Activated CD4-positive, alpha-beta T cell treated with anti-CD3 and anti-CD28 coated beads for 36 hours (primary cell): ENCODE measurements at places on chromosomes 5 and 9. TPM values are rescaled to one million over a fixed set of nuclear protein-coding genes. Genes with fewer than 3 reads are reported as not detected.

DNA sequence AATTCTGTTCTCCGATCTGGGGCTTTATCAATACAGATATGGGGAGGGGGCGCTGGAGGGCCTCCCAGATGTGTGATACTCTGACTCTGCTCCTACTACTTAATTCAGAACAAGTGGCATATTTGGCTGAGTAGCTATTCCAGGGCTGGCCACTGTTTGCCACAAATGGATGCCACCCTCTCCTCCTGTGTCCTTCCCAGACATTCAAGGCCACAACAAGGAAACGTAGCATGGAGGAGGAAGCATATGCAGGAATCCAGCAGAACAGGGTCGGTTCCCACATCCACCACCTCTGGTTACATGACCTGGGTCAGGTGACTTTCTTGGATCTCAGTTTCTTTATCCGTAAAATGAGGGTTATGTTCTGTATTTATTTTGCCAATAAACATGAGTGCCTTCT is 131.0 kb downstream of the GOLPH3 start:
- DNase-seq: no peak

GRCh38 chr9:21252721-21253547 is 13.1 kb upstream of the IFNA14 start:
- peak; percentile 30 for DNase-seq

DNA sequence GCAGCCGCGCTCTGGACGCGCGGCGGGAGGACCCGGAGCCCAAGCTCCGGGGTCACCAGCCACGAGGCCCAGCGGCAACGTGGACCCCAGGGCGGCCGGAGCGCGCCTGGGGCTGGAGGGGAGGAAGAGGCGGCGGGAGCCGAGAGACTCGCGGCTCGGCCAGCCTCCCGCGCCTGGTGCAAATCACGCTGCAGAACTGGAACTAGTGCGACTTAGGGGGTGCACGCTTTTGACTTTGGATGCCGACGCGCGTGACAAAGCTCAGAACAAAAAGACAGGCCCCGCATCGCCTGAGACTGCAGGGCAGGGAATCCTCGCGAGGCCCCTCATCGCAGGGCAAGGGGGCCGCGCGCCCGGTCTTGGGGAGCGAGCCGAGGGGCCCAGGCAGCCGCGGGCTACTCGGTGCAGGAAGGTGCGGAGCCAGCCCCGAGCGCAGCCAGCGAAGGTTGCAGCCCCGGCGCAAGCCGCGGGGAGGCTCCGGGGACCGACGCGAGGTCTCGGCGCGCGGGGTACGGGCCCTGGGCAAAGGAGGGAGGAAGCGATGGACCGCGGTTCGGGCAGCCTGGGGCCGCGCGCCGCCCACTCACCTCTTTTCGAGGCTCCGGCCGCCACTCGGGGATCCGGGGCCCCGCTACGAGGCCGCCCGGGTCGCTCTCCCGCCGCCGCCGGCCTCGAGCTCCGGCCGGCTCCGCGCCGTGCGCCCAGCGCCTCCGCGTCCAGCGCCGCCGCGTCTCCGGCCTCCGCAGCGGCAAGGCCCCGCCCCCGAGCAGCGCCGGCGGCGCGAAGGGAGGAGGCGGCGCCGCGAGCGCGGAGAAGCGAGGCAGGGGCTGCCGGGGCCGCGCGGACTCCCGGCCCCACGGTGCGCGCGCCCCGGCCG is at the start of gene GOLM1:
Gene GOLM1 (minus strand): TSS at position 735 of the 877 bp plus-strand sequence. CDS start 20,238 bp downstream, outside the sequence.
- DNase-seq: peak; percentile 61

- no peak for DNase-seq
Measured at GRCh38 chr5:1838013-1838412, 36.8 kb downstream of the NDUFS6 start.

DNA sequence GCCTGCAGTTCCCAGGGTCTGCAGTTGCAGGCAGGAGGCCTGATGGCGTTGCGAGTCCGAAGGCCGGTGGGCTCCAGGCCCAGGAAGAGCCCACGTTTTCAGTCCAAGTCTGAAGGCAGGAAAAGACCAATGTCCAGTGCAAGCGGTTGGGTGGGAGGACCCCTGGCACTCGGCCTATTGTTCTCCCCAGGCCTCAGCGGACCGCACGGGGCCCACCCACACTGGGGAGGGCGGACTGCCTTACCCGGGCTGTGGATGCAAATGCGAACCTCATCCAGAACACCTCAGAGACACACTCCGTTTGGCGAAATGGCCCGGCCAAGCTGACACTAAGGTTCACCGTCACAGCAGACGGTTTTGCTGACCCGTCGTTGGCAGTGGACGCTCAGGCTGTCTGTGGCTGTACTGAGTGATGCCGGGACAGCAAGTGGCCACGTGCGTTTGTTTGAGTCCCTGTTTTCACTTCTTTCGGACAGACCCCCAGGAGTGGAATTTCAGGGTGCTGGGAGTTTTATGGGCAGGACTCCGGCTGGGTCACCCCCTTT is 10.2 kb upstream of the SEC16A start:
- no peak for DNase-seq

DNA sequence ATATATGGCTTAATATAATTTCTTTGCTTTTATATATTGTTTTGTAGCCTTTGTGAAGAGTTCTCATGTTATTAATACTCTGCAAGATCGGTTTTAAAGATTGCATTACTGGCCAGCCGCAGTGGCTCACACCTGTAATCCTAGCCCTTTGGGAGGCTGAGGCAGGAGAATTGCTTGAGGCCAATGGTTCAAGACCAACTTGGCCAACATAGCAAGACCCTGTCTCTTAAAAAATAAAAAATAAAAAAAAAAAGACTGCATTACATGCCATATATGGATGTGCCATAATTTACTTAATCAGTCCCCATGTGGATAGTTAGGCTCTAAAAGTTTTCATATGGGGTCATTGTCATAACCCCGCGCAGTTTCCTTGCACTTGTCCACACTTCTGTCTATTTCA is 31.0 kb upstream of the TNFAIP8 start:
- no peak for DNase-seq

The LOX gene
- total RNA-seq: 0.04 TPM

The SLC45A2 gene
- not detected for total RNA-seq

DNA sequence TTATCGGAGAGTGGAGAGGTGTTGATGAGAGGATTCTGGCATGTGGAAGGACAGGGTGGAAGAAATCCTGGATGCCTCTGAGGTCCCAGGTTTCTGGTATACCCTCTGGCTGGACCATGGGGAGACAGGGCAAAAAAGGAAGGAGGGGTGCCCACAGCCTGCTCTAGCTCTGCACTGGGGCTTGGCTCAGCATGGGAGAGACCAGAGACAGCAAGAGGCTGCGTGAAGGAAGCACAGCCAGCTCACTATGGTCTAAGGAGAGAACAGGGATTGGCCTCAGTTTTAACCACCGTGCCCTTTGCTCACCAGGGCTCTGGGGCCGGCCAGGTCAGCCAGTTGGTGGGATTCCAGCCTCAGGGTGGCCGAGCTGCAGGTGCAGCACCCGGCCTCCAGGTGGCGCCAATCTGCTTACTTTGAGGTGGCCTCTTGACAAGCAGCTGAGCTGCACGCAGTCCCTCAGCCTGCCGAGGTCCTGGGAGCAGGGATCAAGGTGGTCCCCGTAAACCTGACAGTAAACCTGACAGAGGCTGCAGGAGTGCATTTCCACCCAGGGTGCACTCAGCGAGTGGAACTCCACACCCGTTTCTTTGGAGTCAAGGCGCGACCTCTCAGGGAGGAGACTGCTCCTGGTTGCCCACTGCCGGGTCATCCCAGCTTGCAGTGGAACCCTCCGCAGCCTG is 25.0 kb upstream of the SPTLC1 start:
- DNase-seq: peak; percentile 85

DNA sequence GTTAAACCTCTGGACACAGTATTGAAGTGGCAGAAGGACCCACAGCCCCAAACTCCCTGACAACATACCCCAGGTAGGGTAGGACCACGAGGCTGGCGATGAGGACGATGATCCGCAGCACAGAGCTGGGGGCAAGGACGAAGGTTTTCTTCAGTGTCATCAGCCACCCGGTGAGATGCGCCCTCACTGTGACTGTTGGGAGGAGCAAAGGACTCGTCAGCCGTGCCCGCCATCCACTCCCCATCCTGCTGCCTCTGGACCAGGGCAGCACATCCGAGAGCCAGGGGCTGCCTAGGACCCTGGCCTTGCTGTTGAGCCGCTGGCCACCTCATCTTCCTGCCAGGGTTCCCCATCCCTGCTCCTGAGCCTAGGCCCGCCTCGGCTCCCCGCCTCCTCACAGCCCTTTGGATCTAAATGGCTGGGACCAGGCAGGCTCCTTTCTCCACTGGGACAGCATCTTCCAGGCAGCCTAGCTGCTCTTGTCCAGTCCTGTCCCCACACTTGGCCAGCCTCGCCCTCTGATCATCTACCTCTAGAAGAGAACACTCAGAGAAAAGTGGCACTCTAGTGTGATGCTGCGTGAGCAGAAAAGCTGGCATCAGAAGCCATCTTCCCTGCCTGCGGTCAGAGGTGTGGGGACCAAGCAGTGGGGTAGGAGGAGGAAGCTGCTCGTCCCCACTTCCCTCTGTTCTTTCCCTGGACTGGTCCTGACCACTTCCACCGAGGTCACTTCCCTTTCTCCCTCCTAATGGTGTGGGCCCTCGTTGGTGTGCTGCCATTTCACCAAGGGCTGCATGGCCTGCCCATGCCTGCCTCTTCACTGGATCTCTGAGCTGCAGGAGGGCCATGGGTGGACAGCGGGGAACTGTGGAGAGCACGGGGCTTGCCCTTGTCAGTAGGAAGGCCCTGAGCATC is 49.2 kb downstream of the OTULIN start:
- no peak for DNase-seq

- no peak for DNase-seq
Measured at GRCh38 chr5:107979900-107980299, 309.2 kb upstream of the EFNA5 start.
